H7 (cell line): ENCODE measurements at places on chromosomes 4 and X. TPM values are rescaled to one million over a fixed set of nuclear protein-coding genes. Genes with fewer than 3 reads are reported as not detected.

ARHGAP6 gene
- total RNA-seq = 1.7 and 2.0 TPM in 2 replicates

DNA sequence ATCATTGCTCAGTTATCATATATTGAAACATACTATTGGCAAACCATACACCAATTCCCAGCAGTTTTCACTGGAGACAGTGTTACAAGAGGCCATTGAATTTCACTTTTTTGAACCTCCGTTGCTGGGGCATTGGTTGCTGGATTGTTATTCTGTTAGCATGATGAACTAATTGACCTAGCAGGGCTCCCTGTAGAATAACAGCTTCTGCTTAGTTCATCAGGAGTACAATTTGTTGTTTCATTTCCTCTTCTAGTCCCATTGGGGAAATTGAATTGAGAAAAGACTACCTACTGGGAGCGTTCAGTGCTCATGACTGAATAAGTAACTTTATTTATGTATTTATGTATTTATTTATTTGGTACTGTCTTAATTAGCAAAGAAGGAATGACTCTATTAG lies 151.6 kb downstream of the SLIT2 start:
- no peak for DNase-seq

CT55 gene
- 0.10 TPM in 1 of 2 replicates, not detected in the other for total RNA-seq

- DNase-seq = no peak
Measured at GRCh38 chr4:143294710-143295275, 41.9 kb upstream of the GAB1 start.

PABPC4L gene
- 3.7 and 4.7 TPM in 2 replicates for total RNA-seq

DNA sequence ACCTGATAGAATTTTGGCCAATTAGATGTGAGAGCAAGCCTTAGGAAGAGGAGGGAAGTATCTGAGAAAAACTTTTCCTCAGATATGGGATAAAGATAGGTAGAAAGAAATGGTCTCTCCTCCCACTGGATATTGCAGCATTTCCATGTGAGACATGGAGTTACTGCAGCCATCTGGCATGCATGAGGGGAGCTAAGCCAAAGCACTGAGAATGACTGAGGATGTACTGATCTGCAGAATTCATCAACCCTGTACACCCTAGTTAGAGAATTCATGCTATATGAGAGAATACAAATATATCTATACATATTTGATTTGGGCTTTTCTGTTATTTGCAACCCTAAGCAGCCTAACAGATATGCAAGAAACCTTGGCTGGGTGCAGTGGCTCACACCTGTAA lies 52.5 kb upstream of the RPL34 start:
- no peak for DNase-seq

- DNase-seq = no peak
Measured at GRCh38 chrX:123988423-123989111, 27.1 kb downstream of the STAG2 start.

PTPN13 gene
- total RNA-seq = 29.2 and 33.0 TPM in 2 replicates

- no peak for DNase-seq
Measured at GRCh38 chr4:138736362-138736761, 279.2 kb upstream of the NOCT start.
